Gastrocnemius medialis (tissue), 4 donors: ENCODE measurements at places on chromosomes 7 and 10. TPM values are rescaled to one million over a fixed set of nuclear protein-coding genes. Genes with fewer than 3 reads are reported as not detected.
A peak's percentile ranks its signal among the peaks of the same experiment; 100 is the strongest.

PNLIPRP2 gene
- total RNA-seq = not detected

SPDYE5 gene
- total RNA-seq = not detected

HHEX gene
- 1.8 TPM for total RNA-seq

PTTG1IP2 gene
- not detected for total RNA-seq

TCF7L2 gene
- 4.6 TPM for total RNA-seq

ZNF273 gene
- 0.29 TPM for total RNA-seq

TUBB8 gene
- total RNA-seq = not detected

MYH16 gene
- total RNA-seq = not detected

HYCC1 gene
- total RNA-seq = 61.9 TPM

ANKRD61 gene
- total RNA-seq = 0.39 TPM

CLDN15 gene
- total RNA-seq = 3.2 TPM

FAM25C gene
- not detected for total RNA-seq

- no peak for DNase-seq
These were observed 87.4 kb upstream of the FAM20C start for GRCh38 chr7:105002-105401.

DNA sequence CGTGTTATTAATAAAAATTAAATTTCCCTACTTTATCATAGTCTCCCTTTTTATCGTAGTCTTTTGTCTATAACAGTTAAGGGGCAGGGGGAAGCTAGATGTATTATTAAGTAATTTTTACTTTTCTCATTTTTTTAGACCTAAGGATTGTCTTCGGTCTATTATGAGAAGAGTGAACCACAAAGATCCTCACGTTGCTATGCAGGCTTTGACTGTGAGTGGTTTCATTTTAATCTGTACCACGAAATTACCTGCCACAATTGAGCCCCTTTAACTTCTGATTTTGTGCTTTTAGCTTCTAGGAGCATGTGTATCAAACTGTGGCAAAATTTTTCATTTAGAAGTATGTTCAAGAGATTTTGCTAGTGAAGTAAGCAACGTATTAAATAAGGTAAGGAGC, 40.6 kb downstream of the STAM start:
- no peak for DNase-seq

GRCh38 chr7:134844200-134844599, 64.8 kb downstream of the CALD1 start:
- DNase-seq = no peak

GRCh38 chr7:44217852-44218402, 17.1 kb downstream of the YKT6 start:
- peak; percentile 9 for DNase-seq

DNA sequence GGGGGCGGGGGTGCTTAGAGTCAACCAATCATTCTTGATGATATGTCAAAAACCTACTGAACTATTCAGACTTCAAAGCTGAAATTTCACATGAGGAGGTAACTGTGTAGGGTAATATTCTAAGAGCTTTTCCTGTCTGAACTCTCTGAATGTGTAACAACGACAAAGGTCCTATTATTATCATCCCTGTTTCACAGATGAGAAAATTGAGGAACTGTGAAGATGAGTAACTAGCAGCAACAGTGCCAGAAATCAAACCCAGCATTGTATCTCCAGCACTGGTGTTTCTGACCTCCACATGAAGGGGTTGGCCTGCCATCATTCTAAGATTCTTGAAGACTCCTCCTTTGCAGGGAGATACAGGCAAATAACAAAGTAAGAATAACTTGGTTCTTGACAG, 294.7 kb upstream of the AOAH start:
- no peak for DNase-seq

DNA sequence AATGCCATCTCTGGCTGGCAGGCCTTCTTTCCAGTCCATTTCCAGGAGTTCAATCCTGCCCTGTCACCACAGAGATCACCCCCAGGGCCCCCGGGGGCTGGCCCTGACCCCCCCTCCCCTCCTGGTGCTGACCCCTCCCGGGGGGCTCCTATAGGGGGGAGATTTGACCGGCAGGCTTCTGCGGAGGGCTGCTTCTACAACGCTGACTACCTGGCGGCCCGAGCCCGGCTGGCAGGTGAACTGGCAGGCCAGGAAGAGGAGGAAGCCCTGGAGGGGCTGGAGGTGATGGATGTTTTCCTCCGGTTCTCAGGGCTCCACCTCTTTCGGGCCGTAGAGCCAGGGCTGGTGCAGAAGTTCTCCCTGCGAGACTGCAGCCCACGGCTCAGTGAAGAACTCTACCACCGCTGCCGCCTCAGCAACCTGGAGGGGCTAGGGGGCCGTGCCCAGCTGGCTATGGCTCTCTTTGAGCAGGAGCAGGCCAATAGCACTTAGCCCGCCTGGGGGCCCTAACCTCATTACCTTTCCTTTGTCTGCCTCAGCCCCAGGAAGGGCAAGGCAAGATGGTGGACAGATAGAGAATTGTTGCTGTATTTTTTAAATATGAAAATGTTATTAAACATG, 6.0 kb downstream of the CHPF2 start:
- DNase-seq = no peak

DNA sequence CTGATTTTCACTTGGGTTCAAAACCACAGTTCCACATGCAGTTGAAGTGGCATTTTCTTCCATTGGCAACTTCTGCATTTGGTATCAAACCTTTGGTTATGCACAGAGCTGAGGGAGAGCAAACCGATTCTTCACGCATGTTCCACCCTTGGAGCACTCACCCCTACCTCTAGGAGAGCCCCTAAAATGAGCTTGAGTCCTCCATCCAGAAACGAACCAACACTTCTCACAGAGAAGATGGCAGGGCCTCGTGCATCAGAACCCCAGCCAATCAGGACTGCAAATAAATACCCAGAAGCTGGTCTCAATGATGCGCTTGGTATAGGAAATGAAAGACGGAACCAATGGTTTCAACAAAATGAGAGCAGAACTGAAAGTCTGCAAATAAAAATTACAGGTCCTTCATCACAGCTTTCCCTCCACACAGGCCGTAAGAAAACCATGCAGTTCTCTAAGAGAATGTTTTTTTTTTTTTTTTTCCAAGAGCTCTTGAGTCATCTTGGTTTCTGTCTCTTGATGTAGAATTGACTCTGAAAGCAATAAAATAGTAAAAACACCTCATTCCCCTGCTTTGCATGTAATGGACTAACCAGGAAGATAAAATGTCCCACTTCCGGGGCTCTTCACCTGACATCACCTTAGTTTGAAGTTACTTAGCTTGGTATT, 23.9 kb downstream of the KLF6 start:
- DNase-seq = no peak

DNA sequence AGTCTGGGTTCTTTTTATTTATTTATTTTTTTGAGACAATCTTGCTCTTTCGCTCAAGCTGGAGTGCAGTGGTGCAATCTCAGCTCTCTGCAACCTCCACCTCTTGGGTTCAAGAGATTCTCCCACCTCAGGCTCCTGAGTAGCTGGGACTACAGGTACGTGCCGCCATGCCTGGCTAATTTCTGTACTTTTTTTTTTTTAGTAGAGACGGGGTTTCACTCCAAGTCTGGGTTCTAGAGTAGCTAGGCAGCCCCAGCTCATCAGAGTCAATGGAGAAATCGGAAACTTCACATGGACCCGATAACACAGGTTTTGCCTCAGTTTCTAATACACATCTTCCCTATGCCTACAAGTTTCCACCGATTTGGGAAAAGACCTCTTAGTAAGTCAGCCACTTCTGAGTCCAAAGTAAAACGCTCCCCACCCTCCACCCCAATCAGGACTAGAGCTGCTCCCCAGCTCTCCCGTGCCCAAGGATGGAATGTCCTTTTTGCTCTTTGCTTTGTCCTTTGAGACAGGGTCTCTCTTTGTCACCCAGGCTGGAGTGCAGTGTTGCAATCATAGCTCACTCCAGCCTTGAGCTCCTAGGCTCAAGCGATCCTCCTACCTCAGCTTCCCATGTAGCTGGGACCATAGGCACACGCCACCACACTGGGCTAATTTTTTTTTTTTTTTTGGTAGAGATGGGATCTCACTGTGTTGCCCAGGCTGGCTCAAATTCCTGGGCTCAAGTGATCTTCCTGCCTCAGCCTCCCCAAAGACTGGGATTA, 3.8 kb upstream of the SERPINE1 start:
- no peak for DNase-seq

GRCh38 chr10:42645103-42645502, 6.7 kb upstream of the ZNF33B start:
- DNase-seq = no peak

GRCh38 chr7:130148561-130148960, 56.6 kb downstream of the TMEM209 start:
- DNase-seq = no peak

DNA sequence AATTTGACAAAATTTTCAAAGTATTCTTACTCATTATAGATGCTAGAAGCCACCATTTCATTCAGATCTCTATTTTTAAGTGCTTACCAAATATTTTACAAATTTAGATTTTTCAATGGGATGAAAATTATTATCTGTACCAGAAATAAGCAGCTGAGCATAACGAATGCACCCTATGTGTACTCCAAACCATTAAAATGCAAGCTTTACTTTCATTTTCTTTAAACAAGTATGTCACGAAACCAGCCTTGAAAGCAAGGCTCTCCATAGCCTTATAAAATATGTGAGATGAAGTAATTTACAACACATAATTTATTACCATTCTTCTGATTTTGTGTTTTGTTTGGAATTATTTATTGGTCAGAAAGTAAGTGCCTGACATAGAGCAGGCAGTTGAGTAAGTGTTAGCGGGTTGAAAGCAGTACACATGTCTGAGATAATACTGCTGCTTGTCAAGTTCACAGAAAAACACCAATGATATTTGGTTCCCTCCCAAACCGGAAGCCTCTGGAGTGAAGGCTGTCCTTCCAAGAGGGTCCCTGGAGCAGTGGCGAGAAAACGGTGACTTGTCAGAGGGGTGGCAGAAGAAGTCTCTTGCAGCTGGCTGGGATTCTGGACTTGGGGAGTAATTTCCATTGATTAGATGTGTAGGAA, 322.7 kb upstream of the PFKP start:
- no peak for DNase-seq

DNA sequence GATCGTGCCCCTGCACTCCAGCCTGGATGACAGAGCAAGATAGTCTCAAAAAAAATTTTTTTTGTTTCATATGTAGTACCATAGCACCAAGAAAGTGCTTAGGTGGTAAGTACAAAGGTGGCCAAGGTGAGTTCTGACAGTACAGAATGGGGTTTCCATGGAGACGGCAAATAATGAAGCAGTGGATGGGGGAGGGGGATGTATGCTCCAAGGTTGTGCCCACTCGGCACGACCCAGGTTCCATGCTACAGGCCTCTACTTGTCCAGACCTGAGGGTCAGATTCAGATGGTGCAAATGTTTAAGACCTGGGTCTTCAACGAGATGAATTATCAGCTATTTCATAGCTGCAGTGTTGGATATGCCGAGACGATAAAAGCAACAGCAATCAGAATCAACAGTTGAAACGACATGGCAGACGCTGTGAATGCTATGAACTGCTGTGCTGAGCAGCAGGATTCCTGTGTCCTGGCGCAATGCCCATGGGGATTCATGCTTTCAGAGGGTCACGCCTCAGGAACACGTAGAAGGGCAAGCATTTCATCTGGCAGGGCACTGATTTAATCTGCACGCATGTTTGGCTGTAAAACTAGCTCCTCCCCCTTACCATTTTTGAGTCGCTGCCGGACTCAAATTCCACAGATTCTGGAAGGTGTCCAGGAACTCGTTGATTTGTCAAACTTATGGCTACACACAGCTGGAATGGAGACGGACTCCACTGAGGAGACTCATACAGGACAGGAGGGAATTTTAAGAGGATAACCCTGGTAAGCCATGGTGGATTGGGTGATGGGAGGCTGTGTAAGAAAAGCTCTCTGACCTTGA, 256.5 kb downstream of the FRMD4A start:
- peak; percentile 84 for DNase-seq

- no peak for DNase-seq
These were observed 13.0 kb downstream of the DOCK1 start for GRCh38 chr10:126917975-126918908.

GRCh38 chr10:12186323-12186722, 9.4 kb downstream of the NUDT5 start:
- DNase-seq = no peak

DNA sequence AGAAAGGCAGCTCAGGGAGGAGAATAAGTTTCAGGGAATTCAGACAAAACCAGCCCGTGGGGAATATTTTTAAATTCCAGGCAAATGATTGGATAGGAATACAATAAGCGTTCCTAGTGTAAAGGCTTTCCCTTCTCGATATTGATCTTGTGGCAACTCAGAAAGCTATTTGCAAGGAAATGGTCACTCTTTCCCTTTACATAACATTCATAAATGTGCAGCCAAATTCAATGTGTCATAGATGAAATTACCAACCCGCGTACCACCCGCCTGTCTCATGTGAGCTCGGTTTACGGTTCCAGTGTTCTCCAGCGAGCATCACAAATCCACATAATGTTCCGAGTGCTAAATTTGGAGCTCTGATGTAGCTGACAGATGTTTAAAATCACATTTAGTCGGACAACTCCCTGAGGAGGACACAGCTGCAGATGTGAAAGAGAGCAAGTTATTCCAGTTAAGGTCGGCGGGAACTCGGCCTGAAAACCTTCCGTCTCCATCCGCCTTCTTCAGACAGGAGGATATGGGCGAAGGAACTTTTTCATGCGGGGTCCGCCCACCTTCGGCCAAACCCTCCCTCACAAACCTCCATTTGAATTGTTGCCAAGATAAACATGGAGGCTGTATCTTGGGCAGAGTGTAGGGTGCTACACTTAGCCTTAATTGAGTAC, 327.0 kb downstream of the RNLS start:
- DNase-seq = peak; percentile 84

- DNase-seq = peak; percentile 85
These were observed 52.2 kb downstream of the PWWP2B start for GRCh38 chr10:132449051-132449810.

DNA sequence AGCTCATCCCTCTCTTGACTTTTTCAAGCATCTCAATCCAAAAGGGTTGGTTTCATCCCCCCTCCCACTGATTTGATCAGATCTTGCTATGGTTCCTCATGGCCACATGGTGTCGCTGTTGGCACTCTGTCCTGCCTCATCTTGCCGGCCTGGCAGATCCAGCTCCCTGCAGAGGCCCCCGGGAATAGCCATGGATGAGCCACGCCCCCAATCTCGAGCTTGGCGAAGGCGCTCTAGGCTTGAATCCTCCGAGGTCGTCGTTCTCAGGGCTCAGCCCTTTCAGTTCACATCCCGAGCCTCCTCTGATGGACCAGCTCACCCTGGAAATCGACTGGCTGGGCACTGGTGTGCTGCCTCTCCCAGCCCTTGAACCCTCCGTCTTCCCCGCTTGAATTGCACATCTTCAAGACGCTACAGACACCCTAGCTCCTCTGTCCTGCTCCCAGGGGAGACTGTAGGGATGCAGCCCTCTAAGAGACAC, 628.7 kb downstream of the TYW1 start:
- DNase-seq = peak; percentile 20

DNA sequence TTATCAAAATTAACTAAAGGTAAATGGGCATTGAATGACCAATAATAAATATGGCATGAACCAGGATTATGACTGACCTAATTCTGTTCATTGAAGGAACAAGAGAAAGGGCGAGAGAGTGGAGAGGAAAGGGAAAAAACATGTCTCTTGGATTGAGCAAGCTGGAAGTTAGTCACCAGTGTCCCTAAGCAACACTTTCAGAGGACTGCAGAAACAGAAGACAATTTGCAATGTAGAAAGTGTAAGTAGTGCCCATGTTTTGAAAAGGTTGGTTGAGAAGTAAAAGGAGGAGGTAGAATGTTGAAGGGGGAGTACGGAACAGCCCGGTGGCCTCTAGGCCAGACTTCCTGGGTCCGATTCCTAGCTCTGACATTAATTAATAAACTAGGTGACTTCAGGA, 94.6 kb downstream of the FAS start:
- DNase-seq = no peak
